CD8-positive, alpha-beta T cell (primary cell): ENCODE measurements at places on chromosomes 7 and 10.

DNA sequence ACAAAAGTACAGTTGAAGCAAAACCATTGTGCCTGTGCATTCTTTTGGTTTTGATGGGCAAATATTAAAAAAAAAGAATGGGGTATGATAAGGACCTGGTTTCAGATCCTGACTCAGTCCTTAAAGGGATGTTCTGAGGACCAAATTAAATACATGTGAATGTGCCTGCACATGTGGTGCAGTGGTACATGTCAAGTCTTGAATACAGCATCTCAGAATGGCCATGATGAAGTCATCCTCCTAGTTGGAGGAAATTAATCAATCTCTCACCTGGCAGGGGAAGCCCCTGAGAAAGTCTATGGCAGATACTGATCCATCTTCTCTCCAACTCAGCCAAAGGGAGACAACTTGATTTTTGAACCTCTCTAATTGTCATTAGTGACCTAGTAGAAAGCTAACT lies 207.0 kb downstream of the SUGCT start:
- no peak for DNase-seq

- no peak for DNase-seq
Measured at GRCh38 chr7:338295-339061, 48.5 kb downstream of the FOXL3 start.

DNA sequence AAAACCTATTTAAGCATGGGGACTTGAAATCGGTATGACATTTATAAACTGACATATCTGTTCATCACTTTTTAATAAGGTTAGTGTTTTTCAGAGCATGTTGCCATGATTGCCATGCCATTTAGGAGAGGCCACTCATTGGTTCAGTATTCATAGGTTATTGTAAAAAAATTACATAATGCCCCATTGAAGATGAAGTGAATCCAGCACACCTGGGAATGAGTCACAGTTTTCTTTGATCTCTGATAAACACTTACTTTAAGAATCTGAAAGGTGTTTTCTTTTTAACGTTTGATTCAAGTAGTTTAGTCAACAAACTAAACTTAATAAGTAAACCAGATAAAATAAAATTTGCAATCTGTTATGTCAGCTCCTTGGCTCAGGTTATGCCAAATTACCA lies 278.3 kb downstream of the ARL4A start:
- DNase-seq = no peak

- DNase-seq = no peak
Measured at GRCh38 chr10:113161066-113161465, 211.0 kb downstream of the TCF7L2 start.

- no peak for DNase-seq
Measured at GRCh38 chr7:17506095-17506494, 207.6 kb downstream of the AHR start.

- DNase-seq = no peak
Measured at GRCh38 chr7:74027683-74028320, at the start of gene ELN. TSS of gene ELN (plus strand) at chr7:74028173. CDS start at chr7:74028188, 15 bp downstream.
